ENCODE measurements at places on chromosomes 6 and 20. TPM values are rescaled to one million over a fixed set of nuclear protein-coding genes. Genes with fewer than 3 reads are reported as not detected.

The BEND6 gene
- 1.6 TPM for total RNA-seq

The GGTLC1 gene
- total RNA-seq: 22.4 TPM

The ZSWIM1 gene
- 10.2 TPM for total RNA-seq

The ZNF343 gene
- 8.6 TPM for total RNA-seq

The SCGN gene
- not detected for total RNA-seq

The CST5 gene
- total RNA-seq: not detected

The POLR3F gene
- 8.8 TPM for total RNA-seq

The PGC gene
- 266 TPM for total RNA-seq

The SCRT2 gene
- not detected for total RNA-seq

The GMPR gene
- total RNA-seq: 16.1 TPM

The PPIL6 gene
- total RNA-seq: 8.4 TPM

The LY6G6C gene
- total RNA-seq: not detected

DNA sequence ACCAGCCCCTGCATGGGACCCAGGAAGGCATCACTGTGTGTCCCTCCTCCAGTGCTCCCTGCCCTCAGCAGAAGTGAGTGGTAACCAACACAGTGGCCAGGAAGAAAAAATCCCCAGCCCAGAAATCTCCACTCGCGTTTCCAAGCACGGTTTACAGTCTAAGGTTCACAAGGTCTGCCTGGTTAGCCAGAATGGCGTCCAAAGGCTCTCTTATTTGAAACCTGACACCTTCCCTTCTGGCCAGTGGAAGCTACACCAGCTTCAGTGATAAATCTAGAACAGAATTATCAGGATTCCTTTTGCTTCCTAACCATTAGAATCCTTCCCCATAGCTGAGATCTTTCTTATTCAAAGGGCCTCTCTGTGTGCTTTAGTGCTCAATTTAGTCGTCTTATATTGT is 9.2 kb downstream of the LY86 start:
- no peak for DNase-seq

- no peak for DNase-seq
These were observed 235.2 kb downstream of the LRFN2 start for GRCh38 chr6:40352006-40352405.

- DNase-seq: no peak
These were observed 216.5 kb downstream of the ZMYND8 start for GRCh38 chr20:47139934-47140535.

- DNase-seq: no peak
These were observed 36.1 kb downstream of the FGD2 start for GRCh38 chr6:37041521-37041920.

DNA sequence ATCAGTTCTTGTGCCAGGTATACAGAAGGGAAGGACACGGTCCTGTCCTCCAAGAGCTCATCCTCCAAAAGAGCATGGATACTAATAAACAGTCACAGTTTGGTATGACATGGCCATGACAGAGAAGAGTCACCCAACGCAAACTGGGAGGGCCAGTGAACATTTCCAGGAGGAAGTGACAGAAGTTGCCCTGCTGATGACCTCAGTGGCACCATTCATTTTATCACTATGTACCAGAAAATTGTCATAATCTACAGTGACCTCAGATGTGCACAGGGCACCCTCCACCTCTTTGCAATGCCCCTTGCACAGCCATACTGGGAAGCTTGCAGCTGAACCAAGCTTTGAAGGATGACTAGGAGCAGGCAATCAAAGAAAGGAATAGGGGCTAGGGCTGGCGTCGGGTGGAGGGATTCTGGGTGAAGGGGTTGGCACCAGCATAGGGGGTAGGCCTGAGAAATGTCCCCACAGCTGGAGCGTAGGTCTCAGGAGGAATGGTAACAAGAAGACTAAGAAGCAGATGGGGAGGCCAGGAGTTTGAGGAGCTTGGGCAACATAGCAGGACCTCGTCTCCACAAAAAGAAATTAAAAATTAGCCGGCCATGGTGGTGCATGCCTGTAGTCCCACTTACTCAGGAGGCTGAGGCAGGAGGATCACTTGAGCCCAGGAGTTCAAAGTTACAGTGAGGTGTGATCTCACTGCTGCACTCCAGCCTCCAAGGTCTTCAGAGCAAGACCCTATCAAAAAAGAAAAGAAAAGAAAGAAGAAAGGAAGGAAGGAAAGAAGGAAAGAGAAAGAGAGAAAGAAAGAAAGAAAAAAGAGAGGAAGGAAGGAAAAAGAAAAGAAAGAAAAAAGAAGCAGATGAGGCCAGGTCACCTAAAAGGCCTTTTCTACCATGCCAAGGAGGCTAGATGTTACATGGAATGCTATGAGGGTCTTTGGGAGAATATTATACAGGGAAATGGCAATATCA is 65.3 kb upstream of the SNX9 start:
- DNase-seq: no peak

DNA sequence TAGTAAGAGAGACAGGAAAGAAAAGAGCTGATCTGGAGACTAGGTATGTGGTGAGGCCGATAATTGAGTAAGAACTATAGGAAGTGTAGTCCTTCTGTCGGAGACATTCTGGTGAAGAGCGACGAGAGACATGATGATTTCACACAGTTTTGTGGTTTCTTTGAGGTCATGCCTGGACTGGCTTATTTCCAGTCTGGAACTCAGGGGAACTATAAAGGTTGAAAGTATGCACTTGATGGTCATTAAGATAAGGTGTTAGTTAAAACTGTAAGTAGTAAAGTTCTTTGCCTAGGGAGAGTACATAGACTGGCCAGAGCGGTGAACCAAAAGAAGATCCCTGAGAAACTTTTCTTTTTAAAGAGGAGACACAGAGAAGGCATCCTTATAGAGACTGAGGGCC is 68.8 kb downstream of the RFX6 start:
- DNase-seq: no peak

DNA sequence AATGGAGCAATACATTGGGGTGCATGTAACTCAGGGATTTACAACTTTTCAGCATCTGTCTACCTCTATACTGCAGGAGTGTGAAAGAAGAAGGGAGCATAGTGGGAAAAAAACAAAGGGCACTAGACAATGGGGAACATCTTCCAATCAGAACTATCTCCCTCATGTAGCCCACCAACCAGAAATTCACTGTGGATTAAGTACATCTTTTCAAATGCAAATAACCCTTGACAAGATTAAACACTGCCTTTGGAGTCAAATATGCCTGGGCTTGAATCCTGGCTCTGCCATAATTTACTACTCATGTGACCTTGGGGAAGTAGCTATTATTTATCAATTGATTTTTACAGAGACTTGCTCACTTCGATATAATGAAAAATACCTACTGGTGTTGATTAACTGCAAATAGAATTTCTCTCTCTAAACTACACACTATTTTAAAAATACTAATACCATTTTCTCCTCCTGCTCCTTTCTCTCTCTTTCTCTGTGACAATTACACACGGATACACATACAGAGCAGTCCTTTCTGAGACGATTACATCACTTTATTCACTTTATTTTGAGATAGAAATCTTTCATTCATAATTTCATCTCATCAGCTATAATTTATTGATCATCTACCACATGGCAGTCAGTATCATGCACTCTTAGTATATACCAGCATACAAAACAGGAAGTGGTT is 783.7 kb downstream of the FRK start:
- no peak for DNase-seq

GRCh38 chr6:7691675-7692452 is 34.0 kb upstream of the BMP6 start:
- DNase-seq: no peak

GRCh38 chr6:90274451-90275030 is 22.1 kb downstream of the BACH2 start:
- DNase-seq: no peak

DNA sequence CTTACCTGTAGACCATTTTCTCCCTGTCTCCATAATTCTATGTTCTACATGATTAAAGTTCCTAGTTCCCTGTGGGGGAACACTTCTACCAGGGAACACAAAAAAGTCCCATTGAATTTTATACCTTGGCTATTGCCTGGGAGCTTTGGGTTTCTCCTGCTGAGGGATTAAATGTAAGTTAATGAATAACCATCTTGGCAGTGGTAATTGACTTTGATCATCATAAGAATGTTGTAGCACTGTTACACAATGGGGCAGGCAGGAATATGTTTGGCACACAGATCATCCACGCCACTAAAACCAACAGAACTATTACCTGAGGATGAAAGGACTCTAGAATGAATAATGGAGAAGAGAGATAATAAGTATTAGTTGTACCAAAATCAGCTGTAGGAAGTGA is 1106.2 kb upstream of the GJE1 start:
- no peak for DNase-seq

DNA sequence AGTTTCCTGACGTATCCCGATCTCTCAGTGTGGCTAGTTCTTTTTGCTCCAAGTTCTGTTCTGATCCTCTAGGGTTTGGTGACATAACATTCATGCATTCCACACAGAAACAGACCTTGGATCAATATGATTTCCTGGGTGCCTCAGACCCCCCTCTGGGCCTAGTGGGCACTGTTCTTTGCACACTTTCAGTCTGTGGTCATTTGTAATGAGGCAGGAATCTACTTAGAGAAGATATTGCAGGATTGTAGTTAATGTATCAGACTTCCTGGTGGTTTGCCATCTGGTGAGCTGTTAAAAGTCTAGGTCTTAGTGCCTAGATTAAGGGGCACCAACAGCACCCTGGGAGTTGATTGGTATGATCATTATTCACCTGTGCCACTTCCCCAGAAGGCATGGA is 7.5 kb downstream of the BEND6 start:
- no peak for DNase-seq

- DNase-seq: no peak
These were observed 40.1 kb downstream of the PHACTR3 start for GRCh38 chr20:59644371-59644939.

DNA sequence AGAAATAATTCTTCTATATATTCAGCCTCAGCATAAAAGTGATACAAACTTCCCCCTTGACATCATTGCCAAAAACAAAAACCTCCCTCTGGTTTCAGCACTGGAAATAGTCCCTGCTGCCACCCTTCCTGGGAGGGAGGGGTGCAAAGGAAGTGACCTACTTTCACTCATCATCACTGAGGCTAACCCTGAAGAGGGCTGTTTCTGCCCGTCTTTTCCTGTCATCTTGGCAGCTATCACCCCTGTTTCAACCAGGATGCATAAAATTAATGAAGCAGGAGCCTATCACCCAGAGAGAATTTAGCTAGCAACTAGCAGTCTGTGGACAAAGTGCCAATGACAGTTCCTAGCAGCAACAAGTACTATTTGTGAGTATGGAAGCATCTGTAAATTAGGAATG is 397.8 kb downstream of the LAMA2 start:
- DNase-seq: no peak

DNA sequence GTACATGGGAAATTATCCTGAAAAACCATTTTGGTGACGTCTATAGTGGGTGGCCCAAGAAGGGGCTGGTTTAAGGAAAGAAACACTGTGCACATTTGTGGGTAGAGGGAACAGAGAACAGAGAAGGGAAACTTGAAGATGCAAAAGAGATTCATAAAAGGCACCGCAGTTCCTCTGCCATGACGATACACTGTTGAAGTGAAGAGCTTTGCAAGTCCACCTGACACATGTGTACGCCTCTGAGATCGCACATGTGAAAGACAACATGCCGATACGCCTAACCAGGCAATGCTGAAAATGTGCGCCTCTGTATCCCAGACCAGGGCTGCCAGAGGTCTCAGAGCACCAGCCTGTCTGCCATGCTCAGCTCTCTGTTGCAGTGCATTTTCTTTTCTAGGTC is 180.9 kb downstream of the KIF16B start:
- no peak for DNase-seq

DNA sequence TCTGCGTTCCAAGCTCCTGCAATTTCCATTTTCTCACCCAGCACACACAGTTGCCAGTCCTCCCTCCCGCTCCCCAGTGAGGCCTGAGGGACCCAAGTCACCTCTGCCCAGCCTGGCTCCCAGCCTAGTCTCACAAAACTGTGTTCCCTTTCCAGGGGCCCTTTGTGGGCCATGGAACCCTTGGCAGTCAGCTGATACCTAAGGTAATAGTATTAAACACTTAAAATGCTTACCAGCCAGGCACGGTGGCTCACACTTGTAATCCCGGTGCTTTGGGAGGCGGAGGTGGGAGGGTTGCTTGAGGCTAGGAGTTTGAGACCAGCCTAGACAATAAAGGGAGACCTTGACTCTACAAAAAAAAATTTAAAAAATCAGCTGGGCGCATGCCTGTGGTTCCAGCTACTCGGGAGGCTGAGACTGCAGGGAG is 3.2 kb upstream of the RBM38 start:
- peak; percentile 29 for DNase-seq

DNA sequence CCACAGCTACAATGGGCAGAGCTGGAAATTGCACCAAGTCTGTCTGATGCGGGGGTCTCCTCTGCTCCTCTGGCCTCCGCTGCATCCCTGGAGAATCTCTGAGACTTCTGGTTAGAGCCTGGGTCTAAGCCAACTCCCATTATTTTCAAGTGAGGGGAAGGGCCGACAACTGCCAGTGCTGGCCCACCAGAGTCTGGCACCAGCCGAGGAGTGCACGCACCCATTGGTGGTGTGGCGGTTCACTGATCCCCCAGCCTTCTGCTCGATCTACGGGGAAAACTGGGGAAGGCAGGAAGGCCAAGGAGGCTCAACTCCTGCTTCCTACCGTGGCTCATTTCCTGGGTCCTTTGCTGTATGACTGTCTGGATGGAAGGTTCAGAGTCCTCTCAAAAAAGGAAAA is 6.2 kb downstream of the NQO2 start:
- no peak for DNase-seq

- DNase-seq: no peak
These were observed 4.1 kb downstream of the ANGPT4 start for GRCh38 chr20:911882-912600.

- DNase-seq: peak; percentile 8
These were observed 48.4 kb downstream of the CEP43 start for GRCh38 chr6:167047554-167047953.
